ENCODE measurements at places on chromosomes 2 and 18.

- no peak overlapping the region for H3K4me3 ChIP-seq
- no peak for DNase-seq
- H3K36me3 ChIP-seq, result no peaks in the 10 kb centered on the region
- H3K4me1 ChIP-seq, result peaks cover 53% of the 10 kb centered on the region
- no peak overlapping the region for H3K27ac ChIP-seq
Observed at GRCh38 chr2:189375842-189376241, 65.4 kb upstream of the WDR75 start.

- peaks cover 22% of the 10 kb centered on the region for H3K4me1 ChIP-seq
- no peaks in the 10 kb centered on the region for H3K27me3 ChIP-seq
- H3K36me3 ChIP-seq, result no peaks in the 10 kb centered on the region
- H3K27ac ChIP-seq, result no peak overlapping the region
- DNase-seq, result peak; percentile 19
Observed at GRCh38 chr18:36688020-36688965, 140.5 kb downstream of the TPGS2 start.

DNA sequence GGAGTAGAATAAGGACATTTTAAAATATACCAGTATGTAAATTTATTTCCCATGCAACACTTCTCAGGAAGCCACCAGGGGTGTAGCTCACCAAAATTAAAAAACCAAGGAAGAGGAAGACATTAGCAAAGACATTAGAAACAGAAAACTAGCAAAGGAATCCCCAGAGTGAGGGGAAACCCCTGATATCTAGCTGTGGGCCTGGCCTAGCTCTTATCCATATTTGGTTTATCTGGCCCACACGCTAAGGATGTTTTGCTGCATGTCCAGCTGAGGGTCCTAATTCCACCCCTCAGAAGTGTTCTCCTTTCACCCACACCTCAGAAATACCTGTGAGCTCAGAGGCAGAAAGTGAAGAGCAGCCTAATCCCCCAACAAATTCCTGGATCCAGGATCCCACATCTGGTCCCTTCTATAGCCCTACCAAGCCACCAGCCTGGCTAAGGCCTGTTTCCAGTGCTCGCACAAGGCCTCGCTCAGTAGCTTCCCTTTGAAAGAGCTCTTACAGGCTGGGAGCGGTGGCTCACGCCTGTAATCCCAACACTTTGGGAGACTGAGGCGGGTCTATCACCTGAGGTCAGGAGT, 17.4 kb downstream of the OSBPL1A start:
- no peaks in the 10 kb centered on the region for H3K36me3 ChIP-seq
- no peaks in the 10 kb centered on the region for H3K27me3 ChIP-seq
- H3K27ac ChIP-seq, result no peak overlapping the region
- no peak for DNase-seq
- H3K4me1 ChIP-seq, result no peaks in the 10 kb centered on the region

GRCh38 chr18:63366213-63367052, 573 bp downstream of the KDSR start:
- H3K36me3 ChIP-seq, result peaks cover 9% of the 10 kb centered on the region
- DNase-seq, result peak; percentile 16
- H3K4me1 ChIP-seq, result peaks cover 22% of the 10 kb centered on the region
- H3K27me3 ChIP-seq, result no peaks in the 10 kb centered on the region
- H3K27ac ChIP-seq, result peak overlapping the region; percentile 97

DNA sequence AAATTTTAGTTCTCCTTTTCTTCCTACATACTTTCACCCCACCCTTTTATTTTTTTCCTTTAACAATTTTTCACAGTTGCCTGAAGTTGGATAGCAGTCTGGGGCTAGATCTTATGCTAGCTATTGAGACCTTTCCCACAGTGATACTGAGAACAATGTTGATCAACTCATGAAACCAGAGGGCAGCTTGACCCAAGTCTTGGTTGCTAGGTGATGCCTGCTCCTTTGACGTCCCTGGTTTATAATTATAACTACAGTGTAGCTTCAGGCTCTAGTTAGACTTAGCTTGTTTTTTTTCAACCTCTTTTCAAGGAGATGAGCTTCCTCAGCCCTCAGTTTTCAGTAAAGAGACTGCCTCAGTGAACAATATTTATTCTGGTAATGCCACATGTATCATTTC, 648.5 kb downstream of the IRS1 start:
- no peak for DNase-seq
- no peak overlapping the region for H3K27ac ChIP-seq
- H3K27me3 ChIP-seq, result no peaks in the 10 kb centered on the region
- no peaks in the 10 kb centered on the region for H3K36me3 ChIP-seq
- H3K4me1 ChIP-seq, result no peaks in the 10 kb centered on the region

- no peak overlapping the region for H3K4me3 ChIP-seq
- no peaks in the 10 kb centered on the region for H3K4me1 ChIP-seq
- DNase-seq, result no peak
Observed at GRCh38 chr2:135913727-135914365, 37.6 kb upstream of the MCM6 start.

DNA sequence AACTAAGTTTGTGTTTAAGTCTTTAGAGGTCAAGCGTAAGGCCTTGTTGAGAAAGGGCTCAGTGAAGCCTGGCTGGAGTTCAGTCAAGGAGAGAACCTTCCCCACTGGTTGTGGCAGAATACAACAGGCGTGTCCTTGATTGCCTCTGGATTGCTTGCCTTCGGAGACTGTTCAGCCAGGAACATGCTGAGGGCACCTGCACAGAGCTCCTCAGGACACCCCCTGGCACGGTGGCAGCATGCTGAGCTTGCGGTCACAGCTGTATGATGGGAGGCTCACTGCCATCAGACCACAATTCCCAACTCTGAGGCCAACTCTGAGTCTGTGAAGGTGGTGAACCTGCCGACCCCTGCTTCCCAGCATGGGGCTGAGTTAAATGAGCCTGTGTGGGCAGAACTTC, 130.0 kb downstream of the LPIN1 start:
- H3K36me3 ChIP-seq, result no peaks in the 10 kb centered on the region
- H3K27me3 ChIP-seq, result no peaks in the 10 kb centered on the region
- no peak overlapping the region for H3K4me3 ChIP-seq
- H3K27ac ChIP-seq, result no peak overlapping the region
- no peak for DNase-seq

DNA sequence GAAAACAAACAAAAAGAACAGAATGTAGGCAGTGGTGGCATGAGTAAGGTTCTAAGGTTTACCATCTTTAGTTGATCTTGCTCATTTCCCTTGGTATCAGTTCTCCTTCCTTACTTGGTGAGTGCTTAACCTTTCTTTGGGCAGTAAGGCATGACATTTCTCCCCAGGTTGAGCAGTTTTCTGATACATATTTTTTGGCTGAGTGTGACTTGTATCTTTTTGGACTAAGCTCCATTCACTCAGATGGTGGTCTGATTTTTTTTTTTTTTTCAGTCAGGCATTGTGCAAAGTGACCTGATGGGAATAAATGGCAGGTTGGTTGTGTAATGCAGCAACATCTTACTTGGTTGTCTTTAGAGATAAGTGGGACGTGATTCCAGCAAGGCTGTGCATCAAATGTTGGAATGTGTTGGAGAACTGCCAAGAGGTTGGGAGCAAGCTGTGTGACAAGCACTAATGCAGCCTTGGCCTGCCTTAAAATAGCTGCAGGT, 15.1 kb downstream of the SPTBN1 start:
- H3K4me3 ChIP-seq, result no peak overlapping the region
- peaks cover 80% of the 10 kb centered on the region for H3K4me1 ChIP-seq
- no peaks in the 10 kb centered on the region for H3K27me3 ChIP-seq
- no peak for DNase-seq
- no peaks in the 10 kb centered on the region for H3K36me3 ChIP-seq

- H3K27me3 ChIP-seq, result no peaks in the 10 kb centered on the region
- no peak for DNase-seq
- H3K36me3 ChIP-seq, result no peaks in the 10 kb centered on the region
- H3K27ac ChIP-seq, result no peak overlapping the region
- H3K4me1 ChIP-seq, result peaks cover 5% of the 10 kb centered on the region
- H3K4me3 ChIP-seq, result no peak overlapping the region
Observed at GRCh38 chr2:56102866-56103265, 80.9 kb upstream of the CCDC85A start.

Data from thoracic aorta (tissue), 2 donors.